Mesendoderm (in vitro differentiated cells): ENCODE measurements at places on chromosomes 4 and X.
A peak's percentile ranks its signal among the peaks of the same experiment; 100 is the strongest.

DNA sequence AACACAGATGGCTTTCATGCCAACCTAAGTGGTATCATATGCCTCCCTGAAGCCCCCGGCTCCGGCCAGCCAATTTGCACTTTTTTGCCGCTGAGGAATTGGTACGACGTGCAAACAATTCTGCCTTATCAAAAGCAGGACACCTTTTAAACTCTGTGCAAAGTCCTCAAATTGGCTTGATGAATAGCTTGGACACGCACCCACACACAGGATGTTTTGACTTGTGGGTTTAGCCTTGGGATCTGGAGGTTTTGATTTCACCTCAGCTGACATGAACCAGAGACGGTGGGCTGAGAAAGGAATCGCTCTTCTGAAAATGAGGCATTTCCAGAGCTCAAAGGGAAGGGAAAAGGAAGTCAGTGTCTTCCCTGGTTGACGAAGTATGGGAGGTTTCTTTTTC, 110.8 kb upstream of the SHOX start:
- no peak for DNase-seq

DNA sequence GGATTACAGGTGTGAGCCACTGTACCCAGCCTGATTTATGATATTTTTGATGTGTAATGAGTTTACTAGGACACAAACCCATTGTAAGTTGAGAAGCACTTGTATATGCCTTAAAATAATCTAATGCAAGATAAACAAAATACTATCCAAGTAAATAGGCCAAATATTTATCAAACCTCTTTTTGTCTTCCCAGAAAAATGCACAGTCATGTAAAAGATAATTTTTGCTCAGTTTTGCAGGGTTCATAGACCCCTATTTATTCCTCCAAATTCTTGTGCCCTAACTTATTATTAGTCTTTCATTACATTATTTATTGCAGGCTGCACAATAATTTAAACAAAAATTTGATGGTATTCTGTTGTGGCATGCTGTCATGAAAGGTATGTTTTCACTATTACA, 1290.7 kb downstream of the STIM2 start:
- no peak for DNase-seq

GRCh38 chrX:37753384-37753783, 26.5 kb upstream of the CYBB start:
- DNase-seq = no peak

DNA sequence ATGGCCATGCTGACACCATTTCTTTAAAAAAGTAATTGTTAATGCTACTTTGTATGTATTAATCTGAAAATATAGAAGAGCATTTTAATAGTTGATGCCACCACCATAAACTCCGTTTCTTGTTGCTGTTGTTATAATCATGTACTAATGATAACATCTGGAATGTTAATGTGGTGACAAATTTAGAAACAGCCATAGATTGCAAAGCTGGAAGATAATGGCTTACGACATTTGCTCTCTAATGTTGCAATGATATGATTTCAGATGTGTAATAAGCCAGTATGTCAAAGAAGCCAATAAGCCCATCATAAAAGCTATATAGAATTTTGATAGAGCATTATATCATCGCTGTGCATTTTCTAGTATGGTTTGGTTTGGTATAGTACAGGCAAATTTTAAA, 579.4 kb upstream of the ZFP42 start:
- DNase-seq = no peak

DNA sequence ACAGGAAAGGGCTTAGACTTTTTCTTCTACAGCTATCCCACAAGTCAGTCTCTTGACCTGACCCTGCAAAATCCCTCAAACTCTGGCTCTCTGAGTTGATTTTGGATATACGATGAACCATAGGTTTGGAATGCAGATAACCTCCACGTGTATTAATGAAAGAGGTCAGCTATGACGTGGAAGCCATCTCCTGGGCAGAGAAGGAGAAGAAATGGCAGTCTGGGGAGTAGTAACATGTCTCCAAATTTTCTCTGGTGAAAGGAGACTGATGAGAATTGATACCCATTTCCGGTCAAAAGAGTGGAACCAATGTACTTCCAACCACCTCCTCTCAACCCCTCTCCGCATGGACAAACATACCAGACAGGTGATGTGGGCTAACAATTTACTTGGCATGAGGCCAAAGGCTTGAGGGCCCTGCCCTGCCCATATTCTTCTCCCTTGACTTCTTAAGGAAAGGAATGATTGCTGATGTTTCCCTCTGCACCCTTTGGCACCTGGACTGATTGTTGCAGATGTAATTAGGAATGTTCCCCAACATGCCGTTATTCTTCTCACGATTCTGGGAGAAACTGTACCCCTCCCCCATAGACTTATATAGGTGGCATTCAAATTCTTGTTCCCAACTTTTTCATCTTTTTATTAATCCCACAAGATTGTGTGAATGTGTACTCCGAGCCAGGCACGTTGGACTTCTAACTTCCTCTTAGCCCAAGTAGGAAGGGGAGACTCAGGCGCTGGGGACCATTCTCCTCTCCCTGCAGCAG, 580 bp upstream of the PLS3 start:
- peak; percentile 40 for DNase-seq

DNA sequence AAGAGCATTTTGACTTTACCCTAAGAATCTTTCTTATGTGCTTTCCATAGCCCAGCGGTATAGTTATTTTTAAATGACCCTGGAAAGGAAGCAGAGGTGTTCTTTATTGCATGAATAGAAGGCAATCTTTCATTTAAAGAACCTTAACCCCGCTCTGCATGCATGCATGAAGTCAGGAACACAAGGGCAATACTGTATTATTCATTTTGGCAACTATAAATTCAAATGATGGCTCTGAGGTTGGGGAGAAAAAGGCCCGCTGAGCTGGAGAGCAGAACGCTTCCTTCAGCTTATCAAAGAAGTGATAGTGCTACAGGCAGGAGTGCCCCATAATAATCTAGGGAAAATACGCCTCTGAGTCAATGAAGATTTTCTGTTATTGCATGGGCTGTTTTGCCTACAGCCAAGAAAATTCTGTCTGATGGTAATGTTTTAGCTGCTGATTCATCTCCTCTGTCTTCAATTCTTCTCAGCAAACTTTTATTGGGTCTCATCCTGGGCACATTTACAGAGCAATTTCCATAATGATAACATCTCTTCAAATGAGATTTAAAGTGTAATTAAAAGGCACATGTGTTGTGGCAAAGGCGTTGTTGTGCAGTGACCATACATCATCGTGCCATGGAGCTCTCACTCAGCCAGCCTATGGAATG, 452.2 kb upstream of the FTHL17 start:
- DNase-seq = no peak

DNA sequence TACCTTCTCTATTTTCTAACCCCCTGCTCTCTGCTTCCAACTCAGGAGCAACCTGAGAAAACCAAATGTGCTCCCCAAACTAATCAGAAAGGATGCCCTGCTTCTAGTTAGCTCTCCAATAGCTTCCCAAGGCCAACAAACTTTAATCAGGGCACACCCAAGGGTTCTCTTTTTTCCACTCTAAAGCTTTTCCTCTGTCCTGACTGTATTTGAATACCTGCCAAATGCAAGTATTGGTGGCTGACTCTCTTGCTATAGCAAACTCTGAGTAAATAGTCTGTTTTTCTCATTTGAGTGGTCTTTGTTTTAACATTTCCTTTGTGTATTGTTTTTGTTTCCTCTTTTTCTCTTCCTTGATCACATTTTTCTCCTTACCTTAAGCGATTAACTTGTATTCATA, 52.5 kb downstream of the GBA3 start:
- DNase-seq = no peak

DNA sequence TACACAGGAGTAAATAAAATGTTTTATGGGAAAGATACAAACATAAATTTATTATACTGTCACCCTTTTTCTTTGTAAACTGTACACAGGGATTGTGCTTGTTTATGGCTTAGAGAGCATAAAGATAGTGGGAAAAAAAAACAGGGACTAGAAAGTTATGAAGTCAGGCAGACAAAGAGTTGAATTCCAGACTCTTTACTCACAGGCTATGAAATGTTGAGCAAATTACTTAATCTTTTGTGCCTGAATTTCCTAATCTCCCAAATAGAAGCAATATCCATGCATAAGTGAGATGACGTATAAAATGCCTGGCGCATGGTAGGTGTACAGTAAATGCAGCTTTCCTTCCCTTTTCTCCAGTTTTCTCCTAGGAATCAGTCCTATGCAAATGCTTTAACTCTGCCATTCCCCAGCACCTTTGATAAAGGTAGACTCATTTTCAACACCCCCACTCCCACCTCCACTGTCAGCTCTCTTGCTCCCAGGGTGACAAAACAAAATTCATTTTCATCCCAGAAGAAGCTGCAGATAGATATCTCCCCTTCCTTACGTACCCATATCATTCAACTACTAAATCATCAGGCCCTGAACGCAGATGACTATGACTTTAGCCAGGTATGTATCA, 44.5 kb upstream of the BTC start:
- no peak for DNase-seq

DNA sequence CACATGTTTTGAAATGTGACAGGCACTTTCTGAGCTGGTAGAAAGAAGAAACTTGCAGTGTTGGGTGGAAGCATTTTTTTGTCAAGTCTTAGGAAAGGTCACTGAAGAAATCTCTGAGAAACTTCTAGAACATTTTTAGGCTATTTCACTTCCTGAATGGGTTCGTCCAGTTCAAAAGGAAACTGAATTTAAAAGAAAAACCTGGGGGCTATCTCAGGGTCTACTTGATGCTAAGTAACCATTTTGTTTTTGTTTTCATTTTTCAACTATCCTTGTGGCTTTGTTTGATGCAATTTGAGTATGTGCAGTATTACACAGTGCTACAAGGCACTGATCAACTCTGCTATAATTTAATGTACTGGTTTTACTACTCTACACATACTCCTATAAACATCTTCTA, 34.0 kb upstream of the AMOT start:
- DNase-seq = no peak

DNA sequence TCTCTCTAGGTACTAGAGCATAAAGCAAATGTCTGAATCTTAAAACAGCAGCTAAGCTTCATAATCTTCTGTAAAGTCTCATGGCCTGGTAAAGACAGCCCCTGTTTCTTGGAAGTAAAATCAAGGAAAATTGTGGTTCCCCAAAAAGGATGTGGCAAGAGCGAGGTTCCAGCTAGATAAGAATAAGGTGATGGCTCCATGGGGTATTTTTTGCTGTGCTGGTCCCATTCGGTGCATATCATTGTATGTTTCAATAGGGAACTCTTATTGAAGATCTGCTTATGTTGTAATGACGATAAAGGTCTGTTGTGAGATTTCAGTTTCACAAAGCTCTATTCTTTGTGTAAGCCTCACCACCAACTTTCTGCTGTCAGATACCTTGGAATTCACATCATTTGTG, 316.9 kb upstream of the NOCT start:
- DNase-seq = no peak

DNA sequence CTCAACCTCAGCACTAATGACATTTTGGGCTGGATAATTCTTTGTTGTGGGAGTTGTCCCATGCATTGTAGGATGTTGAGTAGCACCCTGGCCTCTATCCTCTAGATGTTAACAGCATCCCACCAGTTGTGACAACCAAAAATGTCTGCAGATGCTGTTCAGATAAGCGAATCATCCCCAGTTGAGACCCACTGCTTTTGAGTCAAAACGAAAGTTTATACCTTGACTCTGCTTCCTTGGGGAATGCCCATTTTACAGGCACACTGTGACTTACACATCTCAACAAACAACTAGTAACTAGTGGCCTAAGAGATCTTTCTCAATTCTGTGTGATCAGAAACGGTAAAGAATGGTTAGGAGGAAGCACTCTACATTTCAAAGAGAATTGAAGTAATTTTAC, 37.0 kb downstream of the SEPSECS start:
- DNase-seq = no peak

DNA sequence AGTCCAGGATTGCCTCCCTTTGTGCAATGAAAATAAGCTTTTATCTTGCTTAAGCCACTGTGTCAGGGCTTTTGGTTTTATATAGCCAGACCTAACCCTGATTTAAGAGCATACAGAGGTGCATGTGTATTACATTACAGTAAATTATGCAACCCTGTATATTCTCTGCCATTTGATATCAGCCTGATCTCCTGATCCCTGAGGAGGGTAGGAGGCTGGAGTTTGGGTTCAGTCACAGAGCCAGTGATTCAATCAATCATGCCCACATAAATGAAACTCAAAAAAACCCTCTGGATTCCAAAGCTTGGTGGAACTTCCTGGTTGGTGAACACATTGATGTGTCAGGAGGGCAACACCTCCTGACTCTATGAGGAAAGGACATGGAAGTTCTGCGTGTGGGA, 7.3 kb upstream of the KLHL8 start:
- DNase-seq = no peak

DNA sequence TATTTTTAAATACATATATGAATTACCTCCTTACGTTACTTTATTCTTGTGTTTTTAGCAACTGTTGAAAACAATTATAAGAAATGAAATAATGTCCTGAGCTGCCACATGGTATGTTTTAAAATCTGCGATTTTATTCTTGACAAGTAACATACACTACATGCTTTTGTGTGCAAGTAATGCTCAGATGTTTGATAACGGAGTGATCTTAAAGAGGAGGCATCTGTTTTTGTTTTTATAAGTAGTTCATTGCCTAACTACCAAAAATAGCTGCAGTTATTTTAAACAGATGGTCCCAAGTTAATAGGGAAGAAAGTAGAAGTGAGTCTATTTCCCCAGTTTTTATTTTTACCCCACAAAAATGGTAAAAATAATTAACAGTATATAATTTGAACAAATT, 55.2 kb downstream of the GAB1 start:
- no peak for DNase-seq

DNA sequence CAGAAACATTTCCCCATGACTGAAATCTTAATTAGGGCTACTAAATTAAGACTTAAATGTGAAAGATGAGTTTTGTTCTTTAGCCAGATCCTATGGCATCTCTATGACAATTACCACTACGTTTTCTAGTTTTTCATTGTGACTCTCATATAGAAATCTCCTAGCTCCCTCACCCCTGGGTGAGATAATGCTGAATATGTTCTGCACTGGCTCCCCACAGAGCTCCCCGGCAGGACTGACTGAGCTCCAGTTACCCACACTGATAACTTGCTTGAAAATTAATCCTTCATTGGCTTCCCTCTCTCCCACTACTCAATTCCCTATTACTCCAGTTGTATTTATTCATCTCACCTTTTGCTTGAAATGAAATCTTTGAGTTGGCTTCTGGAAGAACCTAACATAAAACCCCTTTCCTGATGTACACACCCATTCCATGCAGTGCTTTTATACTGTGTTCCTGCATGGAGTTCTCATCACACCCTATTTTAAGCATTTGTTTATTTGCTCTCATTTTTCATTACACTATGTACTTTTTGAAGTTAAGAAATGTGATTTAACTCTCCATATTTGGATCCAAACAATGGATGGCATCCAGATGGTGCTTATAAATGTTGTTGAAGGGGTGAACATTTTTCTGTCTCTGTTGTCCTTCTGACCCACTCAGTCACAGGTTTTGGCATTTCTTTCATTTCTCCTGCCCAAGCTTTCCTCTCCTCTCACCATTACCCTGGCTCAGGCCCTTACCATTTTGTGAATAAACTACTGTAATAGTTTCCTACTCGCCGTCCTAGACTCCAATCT, 623.4 kb downstream of the SPRY1 start:
- DNase-seq = no peak

- no peak for DNase-seq
These were observed 21.0 kb downstream of the MSX1 start for GRCh38 chr4:4880492-4880891.
